ENCODE measurements at places on chromosomes 7 and 10.

DNA sequence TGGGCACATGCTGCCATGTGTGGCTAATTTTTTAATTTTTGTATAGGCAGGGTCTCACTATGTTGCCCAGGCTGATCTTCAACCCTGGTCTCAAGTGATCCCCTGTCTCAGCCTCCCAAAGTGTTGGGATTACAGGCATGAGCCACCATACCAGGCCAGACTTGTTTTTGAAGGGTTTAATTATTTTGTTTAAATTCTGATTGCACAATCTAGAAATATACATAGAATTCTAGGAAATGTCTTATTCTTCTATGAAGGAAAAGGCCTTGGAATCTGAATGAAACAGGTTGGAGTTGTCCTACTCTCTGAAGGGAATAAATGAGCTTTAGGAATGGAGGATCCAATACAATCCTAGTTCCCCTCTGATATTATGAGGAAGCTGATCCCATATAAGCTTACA lies 15.5 kb upstream of the JCAD start:
- DNase-seq: no peak

DNA sequence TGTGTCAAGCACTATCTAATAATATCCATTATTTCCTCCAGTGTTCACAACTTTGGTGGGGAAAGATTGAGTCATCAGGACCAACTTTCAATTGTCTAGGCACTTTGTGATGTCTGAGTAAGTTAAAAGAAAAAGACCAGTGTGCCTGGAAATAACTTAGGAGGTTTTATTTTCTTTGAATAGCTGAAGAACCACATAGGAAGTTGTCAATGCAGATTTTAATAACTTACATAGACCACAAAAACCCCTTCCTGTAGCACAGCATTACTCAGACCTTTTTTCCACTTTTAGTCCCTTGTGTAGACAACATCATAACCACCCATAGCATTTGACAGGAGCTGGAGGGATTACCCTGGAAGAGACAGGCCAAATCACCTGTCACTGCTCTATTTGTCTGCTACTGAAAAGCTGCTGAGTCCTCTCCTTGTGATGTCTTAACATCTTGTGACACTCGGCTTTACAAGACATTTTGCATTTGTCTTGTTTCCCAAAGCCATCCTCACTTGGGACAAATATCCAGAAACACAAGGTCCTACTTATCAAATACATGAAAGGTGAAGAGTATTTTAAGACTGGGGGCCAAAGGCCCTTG lies 241.5 kb upstream of the PTER start:
- DNase-seq: no peak

- no peak for DNase-seq
These were observed 98.7 kb downstream of the ITIH5 start for GRCh38 chr10:7567911-7568620.

DNA sequence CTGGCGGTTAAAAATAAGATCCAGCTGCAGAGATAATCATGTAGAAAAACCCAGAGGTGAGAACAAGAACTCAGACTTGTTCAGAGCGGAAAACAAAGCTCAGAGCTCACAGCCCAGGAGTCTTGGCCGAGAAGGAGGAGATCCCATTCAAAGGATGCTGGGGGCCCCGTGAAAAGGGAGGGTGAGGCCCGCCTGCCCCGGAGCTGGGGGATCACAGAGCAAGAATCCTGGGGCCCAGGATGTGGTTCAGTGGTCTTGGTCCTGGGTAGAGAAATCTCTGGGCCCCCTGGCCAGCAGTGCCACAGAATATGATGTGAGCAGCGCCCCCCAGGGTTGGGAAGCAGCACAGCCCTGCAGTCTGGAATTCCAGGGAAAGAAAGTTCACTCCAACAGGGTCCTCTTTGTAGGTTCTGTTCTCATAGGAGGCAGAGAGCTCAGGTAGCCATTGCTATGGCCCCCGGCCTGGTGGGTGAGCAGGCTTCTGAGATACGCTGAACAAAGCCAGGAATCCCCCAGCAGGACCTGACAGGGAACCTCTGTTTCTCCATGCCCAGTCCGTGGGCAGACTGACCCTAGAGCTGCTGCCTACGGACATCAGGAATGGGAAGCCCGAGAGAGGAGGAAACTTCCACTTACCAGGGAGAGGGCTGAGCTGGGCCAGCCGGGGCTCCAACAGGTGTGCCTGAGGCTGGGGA lies 77.7 kb upstream of the GNA12 start:
- DNase-seq: no peak
